ENCODE measurements at places on chromosomes 6 and 20.

- no peak for DNase-seq
Measured at GRCh38 chr6:140041571-140042332, 667.3 kb upstream of the CITED2 start.

DNA sequence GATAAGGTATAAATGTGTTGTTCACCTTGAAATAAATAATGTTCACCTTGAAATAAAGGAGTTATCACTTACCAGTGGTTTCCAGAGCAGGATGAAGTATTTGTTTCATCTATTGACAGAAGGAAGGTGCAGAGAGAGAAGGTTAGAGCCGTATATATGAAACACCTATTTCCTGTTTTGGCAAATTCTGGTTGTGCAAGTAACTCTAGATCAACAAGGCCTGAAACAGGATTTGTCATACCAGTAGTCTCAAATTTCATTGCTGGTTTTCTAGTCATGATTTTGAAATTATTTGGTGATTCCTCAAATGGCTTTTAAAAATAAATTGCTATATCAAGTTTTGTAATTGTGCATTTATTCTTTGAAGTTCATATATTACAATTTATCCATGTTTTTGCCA is at the start of gene CRISP3:
CRISP3 (minus strand) TSS at position 130 of the 400 bp plus-strand sequence; CDS start at position 109, 21 bp downstream.
- no peak for DNase-seq

- no peak for DNase-seq
Measured at GRCh38 chr6:25794784-25795183, 37.1 kb downstream of the SLC17A1 start.

GRCh38 chr20:46435146-46435545 is 28.7 kb upstream of the ELMO2 start:
- DNase-seq: no peak

- no peak for DNase-seq
Measured at GRCh38 chr6:151808371-151809241, 1.1 kb downstream of the ESR1 start.

GRCh38 chr20:60586269-60587050 is 628.2 kb downstream of the CDH26 start:
- DNase-seq: no peak

DNA sequence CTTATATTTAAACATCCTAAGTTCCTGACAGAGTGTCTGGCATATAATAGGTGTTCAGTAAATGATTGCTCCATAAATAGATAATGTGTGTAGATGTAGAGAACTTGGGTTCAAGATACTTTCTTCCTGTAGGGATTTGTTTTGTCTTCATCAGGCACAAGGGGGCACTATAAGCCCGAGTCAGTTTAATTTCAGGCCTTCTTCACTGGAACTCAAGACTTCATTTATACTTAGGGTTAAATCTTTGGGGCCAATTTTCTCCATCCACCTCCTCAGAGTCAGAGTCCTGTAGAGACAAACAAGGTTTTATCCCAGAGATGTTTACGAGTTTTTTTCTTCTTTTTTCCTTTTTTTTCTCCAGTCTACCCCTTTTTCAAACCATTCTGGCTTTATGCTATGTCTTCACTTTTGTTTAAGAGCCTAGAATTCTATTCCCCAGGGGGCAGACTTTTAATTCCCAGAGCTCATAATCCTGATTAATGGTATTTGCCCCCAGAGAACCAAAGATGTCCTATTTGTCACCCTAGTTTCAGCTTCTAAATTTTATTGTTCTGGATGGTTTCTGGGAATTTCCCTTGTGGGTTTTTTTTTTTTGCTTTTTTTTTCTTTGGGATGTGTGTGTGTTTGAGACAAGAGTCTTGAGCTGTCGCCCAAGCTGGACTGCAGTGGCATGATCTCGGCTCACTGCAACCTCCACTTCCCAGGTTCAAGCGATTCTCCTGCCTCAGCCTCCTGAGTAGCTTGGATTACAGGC is 88.4 kb downstream of the HFE start:
- no peak for DNase-seq

DNA sequence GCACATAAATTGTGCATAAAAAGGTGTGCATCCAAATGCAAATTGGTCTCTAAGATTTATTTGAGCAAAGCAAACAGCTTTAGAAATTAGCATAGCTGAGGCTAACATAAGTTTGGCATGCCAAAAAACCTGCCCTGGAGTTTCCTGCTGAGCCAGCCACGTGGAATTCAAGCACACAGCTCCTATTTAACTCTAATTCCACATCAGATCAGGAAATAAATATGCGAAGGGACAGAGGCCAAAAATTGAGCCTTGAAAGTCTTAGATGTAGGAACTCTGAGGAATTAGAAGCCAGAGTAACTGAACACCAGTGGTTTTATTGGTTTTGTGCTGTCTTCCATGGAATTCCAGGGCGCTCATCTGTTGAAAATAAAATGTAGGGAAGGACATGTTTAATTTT is 19.6 kb downstream of the SOBP start:
- DNase-seq: no peak

DNA sequence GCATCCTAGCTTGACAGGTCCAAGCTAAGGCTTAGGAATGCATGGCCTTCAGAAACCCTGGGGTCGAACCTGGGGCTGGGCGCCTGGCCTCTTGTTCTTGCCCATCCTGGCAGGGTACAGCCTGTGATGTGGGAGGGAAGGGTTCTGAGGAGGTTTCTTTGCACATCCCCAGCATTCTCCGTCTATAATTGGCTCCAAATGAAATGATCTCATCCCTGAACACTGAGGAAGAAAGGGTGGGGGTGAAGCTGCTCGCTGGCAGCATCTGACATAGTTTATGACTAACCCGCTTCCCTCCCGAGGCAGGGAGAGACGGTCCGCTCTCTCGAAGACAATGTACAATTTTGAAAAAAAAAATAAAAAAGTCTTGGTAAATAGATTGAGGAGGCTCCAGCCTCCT is 67.1 kb upstream of the ZNFX1 start:
- peak; percentile 89 for DNase-seq

- DNase-seq: no peak
Measured at GRCh38 chr20:7291323-7291943, 523.9 kb downstream of the BMP2 start.

- DNase-seq: peak; percentile 91
Measured at GRCh38 chr6:156953479-156954146, 176.4 kb downstream of the ARID1B start.

GRCh38 chr20:13263451-13263850 is 42.4 kb downstream of the ISM1 start:
- no peak for DNase-seq

DNA sequence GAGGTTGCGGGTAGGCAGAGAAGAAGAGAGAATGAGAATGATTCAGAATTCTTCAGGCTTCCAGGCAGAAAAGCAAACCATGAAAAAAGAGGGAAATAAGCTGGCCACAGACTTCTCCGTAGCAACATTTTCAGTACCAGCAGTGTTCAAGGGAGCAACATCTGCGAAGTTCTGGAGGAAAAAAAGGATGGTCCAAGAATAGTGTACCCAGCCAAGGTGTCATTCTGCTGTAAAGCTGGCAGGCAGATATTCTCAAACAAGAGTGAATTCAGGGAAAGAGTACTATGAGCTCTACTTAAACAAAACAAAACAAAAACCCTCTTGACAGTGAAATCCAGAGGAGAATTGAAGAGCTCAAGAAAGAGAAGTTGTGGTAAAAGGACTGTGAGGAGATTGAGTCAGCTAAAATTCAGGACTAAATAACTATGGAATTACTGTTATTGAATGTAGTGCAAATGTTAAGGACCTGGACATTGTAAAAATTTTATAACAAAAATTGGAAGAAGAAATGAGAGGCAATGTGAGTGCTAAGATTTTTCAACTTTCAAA is 86.5 kb downstream of the ATRN start:
- no peak for DNase-seq

DNA sequence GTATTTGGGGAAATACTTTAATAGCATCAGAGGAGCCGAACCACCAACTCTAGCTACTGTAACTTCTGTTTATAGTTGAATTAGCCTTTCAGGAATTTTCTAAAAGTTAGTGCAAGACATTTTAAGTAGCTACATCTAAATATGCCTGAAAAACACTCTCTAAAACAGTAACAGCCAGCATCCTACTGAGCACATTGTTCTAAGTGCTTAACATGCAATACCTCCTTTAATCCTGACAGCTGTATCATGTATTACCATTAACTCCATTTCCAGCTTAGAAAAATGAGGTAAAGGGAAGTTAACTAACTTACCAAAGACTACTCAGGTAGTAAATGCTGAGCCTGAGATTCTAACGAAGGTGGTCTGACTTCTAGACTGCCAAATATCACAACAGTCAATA is 120.7 kb downstream of the DST start:
- DNase-seq: no peak
